Activated naive CD4-positive, alpha-beta T cell (primary cell): ENCODE measurements at places on chromosomes 11 and 22.

DNA sequence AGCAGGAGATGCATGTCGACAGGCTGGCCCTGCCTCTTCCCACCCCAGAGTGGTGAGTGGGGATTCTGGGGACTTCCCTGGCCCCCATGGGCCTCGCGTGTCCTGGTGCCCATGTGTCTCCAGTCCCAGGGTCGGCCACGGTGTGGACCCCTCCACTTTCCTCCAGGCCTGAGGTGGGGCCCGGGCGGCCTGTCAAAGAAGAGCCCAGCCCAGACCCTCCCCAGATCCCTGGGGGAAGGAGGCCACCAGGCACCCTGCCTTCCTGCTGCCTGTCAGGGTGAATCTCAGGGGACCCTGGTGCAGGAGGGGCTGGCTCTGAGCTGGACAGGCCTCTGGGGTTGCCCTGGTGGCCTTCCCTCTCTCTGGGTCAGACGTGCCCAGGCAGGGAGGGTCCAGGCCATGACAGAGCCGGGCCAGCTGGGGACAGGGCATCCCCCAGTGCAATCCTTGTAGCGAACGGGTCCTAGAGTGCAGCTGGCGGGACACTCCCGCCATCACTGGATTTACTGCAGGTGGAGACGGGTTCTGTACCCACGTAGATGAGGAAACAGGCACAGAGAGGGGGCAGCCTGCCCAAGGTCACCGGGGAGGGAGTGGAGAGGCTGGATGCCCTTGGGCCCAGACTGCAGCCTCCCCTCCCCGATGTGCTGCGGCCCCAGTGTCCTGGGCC is 13.5 kb upstream of the MUC6 start:
- no peak for DNase-seq

GRCh38 chr11:104546501-104546900 is 351.8 kb downstream of the CASP12 start:
- DNase-seq = no peak

GRCh38 chr11:104908186-104908531 is 9.9 kb upstream of the CASP12 start:
- no peak for DNase-seq

DNA sequence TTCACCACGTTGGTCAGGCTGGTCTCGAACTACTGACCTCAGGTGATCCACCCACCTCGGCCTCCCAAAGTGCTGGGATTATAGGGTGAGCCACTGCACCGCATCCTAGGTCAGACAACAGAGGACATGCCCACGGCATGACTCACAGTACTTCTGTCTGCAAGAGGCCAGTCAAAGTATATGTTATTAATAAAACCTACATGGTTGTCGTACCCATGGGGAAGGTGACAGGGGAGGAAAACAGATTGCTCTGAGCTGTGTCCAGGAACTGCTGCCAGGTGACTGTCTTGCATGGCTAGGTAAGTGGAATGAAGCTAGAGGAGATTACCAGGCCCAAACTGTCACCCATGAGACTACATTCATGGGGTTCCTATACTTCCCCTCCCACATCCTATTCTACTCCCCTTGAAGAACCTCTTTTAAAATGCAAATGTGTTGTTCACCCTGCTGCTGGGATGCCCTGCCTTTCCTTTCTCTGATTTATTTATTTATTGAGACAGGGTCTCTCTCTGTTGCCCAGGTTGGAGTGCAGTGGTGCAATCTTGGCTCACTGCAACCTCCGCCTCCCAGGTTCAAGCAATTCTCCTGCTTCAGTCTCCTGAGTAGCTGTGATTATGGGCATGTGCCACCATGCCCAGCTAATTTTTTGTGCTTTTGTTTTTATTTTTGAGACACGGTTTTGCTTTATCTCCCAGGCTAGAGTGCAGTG is 2.0 kb upstream of the NLRX1 start:
- DNase-seq = no peak

DNA sequence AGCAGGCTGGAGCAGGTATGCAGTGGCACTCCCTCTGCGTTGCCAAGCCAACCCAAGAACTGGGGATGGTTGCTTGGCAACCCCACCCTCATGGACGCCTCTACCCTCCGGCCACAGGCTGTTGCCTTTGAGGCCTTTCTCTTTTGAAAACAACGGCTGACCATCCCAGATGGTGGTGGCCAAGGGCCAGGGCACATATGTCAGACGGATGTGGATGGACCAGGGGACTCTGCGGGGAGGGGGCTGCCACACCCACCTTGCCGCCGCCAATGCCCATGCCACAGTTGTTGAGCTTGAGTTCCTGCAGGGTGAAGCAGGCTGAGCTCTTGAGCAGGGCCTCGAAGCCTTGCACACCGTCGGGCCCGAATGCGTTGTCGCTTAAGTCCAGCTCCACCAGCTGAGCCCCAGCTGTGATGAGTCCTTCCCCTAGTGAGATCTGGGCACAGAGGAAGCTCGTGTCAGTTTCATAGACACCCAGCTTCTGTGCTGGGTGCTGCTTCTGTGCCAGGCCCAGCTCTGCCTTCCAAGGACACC is 21.5 kb downstream of the RANGAP1 start:
- DNase-seq = no peak

DNA sequence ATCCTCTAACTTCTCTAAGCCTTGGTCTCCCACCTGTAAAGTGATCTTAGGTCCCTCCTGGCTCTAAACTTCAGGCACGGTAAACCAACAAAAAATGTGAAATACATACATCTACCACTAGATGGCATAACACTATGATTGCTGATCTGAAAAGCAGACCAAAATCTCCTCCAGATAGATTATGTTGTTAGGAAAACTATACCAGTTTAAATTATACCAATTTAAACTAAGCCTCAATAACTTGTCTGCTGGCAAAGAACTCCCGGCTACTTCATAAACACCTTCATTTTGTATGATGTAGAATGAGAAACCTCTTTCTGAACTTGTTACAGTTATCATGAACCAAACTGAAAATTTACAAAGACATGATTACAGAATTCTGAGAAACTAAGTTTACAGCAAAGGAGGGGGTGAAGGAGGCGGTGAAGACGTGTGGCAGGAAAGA is 85.9 kb downstream of the SBF2 start:
- DNase-seq = no peak

- no peak for DNase-seq
Measured at GRCh38 chr11:95456714-95457491, 225.9 kb upstream of the SESN3 start.

- DNase-seq = no peak
Measured at GRCh38 chr22:29750559-29751538, 16.0 kb downstream of the ZMAT5 start.

DNA sequence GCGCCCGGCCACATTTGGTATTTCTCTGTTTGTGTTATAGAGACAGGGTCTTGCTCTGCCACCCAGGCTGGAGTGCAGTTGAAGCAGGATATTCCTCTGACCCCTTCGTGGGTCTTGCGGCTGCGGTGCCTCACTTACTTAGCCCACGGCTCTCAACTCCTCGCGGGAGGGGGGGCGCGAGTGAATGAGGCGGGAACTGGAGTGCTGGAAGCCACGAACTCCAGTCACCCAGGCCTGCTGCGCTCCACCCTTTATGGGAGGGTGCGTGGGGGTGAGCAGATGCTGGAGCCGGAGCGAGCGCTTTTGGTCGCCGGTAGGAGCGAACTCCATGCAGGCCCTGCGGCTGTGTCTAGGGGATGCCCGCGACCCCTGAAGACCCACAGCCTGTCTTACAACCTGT is 1.8 kb downstream of the C11orf54 start:
- DNase-seq = no peak

DNA sequence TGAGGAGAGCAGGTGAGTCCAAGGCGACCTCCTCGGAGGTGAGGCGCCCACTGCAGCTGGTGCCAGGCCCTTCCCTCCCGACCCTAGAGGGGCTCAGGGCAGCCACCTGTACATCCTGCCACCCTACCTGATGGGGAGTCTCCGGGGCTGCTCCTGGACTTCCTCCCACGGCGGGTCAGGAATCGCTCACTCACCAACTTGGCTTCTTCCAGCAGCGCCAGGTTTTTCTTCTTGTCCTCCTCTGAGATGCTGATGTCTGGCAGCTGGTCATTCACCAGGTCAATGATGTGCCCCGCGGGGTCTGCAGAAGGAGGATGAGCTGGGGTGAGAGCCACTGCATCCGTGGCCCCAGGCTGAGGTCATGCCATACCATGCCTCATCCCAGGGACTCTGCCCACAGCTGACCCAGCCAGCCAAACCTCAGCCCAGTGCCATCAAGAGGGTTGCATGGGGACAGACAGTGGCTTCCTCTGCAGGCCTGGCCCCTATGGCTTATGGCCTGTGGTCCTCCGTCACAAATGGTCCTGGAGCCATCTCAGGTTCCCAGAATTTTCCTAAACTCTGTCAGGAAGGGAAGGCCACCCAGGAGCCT is 61.0 kb upstream of the LYVE1 start:
- no peak for DNase-seq

- no peak for DNase-seq
Measured at GRCh38 chr11:57641011-57641807, 8.5 kb downstream of the YPEL4 start.

DNA sequence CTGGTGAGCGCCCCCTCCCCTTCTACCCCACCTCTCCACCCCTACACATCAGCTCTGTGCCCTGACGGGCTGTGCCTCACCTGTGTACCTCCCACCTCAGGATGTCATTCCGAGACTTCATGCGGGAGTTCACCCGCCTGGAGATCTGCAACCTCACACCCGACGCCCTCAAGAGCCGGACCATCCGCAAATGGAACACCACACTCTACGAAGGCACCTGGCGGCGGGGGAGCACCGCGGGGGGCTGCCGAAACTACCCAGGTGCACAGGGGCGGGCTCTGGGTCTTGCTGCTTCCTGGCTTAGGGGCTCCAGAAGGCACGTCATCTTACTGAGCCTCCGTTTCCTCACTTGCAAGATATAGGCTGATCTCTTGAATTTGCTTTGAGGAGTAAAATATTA is 6.8 kb downstream of the CAPN1 start:
- no peak for DNase-seq

DNA sequence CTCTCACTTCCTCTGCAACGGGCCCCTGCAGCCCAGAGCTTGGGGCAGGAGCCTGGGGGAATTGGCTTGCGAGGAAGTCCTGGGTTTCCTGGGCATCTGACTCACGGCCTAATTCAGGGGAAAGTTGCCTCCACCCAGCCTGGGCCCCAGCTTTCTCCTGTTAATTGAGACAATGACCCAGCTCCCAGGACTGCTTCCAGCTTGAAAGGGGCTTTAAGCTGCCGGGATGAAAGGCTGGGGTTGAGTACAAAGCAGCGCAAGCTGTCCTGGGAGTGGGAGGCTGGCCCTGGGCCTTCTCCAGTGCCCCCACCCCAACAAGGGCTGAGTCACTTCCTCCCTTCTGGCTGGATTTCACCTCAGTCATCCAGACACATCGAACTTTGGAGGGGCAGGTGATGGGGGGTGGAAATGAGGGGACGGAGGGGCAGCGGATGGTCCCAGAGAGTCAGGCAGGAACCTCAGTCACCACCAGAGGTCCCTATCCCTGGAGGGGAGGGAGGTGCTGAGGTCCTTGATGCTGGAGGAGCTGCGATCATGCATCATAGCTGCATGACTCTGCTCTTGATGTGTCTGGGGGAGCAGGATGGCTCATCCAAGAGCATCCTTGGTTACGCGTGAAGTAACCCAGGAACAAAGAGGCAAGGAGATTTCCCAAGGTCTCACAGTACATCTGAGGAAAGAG is 30.1 kb upstream of the OAF start:
- no peak for DNase-seq

DNA sequence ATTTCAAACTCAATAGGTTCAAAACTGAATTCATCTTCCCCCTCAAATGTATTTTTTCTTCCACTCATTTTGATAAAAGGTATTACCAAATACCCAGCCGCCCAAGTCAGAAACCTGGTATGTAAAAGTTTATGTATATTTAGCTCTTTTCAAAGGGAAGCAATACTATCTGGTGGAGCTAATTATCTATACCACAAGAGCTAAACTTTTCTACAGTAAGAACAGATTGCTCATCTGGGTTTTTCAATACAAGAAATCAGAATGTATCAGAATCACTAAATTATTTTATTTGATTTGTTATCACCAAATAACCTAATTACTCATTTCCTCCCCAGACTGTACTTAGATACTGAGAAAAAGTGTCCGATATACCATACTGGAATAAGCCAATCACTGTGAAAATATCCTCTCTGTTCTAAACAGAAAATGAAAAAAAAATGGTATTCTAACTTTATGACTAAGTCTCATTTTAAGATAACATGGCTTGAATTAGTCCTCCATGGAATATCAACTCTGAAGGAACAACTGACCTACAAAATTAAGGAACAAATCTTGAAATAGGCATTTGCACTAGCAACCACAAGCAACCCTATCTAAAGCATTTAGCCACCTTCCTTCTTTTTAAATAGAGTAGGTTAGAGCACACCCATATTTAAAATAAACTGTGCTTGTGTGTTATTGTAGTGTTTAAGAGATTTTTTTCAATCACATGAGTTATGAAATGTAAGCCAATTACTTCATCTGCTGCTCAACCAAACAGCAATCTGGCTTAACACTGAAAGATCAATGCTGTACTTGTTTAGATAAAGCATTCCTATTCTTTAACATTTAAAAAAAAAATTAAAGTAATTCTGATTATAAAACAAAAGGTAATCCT is 35.0 kb downstream of the RDX start:
- DNase-seq = no peak

- DNase-seq = no peak
Measured at GRCh38 chr22:19958083-19959042, 16.7 kb upstream of the TXNRD2 start.

DNA sequence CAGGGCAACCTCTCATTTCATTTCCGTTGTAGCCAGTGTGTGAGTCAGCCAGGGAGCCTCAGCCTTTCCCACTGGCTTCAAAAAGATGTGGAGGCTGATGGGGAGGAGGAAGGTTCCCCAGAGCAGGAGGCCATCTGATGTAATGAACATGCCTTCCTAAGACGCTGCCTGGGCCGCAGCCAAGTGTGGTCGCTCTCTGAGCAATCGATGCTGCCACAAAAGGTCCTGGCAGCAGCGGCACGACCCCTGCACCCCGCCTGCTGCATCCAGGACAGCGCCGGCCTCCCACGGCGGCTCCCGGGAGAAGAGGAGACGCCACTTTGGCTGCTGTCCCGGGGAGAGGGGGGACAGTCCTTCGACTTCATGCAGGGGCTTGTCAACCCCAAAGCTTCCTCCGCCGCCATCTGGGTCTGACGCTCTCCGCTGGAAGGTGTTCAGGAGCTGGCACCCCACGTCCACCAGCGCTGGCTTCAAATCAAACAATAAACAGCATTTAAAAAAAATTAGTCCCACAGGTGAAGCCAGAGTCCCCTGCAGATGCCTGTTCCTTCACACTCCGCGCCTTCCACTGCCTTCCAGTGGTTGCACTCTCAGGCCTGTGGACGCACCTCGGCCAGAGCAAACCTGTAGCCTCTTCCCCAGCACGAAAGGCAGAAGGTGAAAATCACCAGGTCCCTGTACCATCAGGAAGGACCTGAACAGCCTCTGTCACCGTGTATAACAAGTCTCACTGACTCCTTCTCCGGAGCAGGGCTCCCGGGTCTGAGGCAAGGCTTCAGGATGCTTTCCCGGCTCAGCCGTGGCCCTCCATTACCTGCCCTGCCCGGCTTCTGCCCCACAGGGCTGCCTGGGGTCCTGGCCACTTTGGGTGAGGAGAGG is 930.7 kb downstream of the BRD1 start:
- no peak for DNase-seq

DNA sequence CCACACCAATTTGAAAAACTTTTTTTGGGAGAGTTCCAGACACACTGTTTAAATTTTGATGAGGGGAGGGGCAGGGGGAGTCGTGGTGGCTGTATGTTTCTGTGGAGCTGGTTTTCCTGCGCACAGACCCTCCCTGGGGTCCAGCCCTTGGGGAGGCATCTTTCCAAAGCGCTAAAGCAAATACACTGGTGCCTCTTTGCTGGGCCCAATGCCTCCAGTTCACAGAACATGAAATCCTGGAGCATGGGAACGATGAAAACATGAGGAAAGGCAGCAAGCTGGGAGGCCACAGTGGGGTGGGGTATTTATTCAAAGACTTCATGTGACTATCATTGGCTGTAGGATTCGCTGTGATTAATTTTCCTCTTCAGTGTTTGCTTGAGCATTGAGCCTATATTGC is 135.3 kb downstream of the CCDC34 start:
- DNase-seq = no peak
